Left lung (tissue), 14 donors: ENCODE measurements at places on chromosomes 11 and 22.
A peak's percentile ranks its signal among the peaks of the same experiment; 100 is the strongest.

GRCh38 chr11:116981266-116981885 is 116.9 kb downstream of the SIK3 start:
- no peaks in the 10 kb centered on the region for H3K36me3 ChIP-seq
- peaks cover 20% of the 10 kb centered on the region for H3K4me1 ChIP-seq
- no peak overlapping the region for H3K4me3 ChIP-seq

DNA sequence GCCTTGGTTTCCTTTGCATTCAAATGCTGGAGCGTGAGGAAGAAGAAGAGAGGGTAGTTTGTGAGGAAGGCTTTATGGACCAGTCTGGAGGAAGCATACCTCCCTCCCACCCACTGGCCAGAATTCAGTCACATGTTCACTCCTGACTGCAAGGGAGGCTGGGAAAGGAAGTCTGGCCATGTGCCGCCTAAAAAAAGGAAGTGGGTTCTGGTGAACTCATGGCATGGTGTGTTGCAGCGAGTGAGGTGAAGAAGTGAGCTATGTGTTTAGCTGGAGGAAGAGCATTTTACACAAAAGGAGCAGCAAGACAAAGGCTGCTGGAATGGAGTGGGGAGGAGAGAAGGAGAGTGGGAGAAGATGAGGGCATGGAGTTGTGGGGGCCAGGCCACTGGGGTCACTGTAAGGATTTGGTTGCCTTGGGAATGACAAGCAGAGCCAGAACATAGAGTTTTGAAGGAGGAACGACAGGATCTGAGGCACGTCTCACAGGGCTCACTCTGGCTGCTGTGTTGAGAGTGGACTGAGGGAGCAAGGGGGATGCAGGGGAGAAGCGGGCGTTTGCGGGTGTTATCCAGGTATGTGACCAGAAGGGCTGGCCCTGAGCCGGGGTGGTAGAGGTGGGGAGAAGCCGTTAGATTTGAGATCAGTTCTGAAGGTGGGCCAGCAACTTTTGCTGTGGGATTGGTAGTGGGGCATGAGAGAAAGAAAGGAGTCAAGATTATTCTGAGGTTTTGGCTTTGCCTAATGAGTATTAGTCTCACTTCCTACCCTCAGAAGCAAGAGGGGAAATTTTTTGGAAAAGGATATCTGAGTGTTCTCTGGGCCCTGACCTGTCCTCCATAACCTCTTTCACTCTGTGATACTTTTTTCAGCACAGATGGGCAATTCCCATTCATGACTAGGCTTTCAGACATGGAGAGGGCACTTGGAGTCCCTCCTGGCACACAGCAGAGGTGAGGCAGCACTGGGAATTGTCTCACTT is 26.4 kb downstream of the BMAL1 start:
- DNase-seq, result no peak
- peaks cover 3% of the 10 kb centered on the region for H3K4me1 ChIP-seq
- H3K4me3 ChIP-seq, result no peak overlapping the region
- H3K27me3 ChIP-seq, result no peaks in the 10 kb centered on the region
- peak overlapping the region; percentile 41 for H3K27ac ChIP-seq

- no peaks in the 10 kb centered on the region for H3K4me1 ChIP-seq
- H3K4me3 ChIP-seq, result no peak overlapping the region
- DNase-seq, result no peak
- no peak overlapping the region for H3K27ac ChIP-seq
- no peaks in the 10 kb centered on the region for H3K36me3 ChIP-seq
Measured at GRCh38 chr11:34575261-34575660, 45.6 kb upstream of the EHF start.

GRCh38 chr11:18798799-18799469 is 7.3 kb upstream of the PTPN5 start:
- DNase-seq, result no peak
- H3K27ac ChIP-seq, result no peak overlapping the region
- no peaks in the 10 kb centered on the region for H3K4me1 ChIP-seq
- H3K27me3 ChIP-seq, result no peaks in the 10 kb centered on the region

GRCh38 chr11:129315781-129316579 is 59.7 kb upstream of the BARX2 start:
- no peaks in the 10 kb centered on the region for H3K27me3 ChIP-seq
- no peaks in the 10 kb centered on the region for H3K36me3 ChIP-seq
- peaks cover 13% of the 10 kb centered on the region for H3K4me1 ChIP-seq
- peak overlapping the region; percentile 11 for H3K27ac ChIP-seq

DNA sequence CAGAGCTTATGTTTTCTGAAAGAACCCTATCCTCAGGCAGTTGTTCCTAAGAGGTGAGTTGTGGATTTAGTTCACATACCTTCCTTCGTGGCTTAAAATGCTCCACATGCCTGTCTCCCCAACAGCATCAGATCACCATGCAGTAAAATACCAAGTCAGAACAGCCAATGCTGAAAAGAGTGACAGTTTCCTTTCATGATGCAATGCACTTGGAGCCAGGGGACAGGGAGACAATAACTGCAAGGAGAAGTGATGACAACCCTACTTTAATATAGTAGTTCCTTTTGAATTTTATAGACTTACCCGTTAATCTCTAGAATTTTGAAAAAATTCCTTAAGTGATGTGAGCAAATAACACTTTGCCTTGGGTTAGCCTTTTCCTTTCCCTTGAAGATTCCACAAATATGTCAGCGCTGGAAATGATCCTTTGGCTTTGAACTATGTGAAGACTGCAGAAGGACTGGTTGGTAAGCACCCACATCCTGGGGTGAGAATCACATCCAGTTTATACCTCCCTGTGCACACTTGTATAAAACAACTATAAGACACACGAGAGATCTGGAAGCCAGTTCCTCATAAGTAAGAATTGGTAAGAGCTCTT is 71.2 kb downstream of the PIWIL4 start:
- H3K27ac ChIP-seq, result peak overlapping the region; percentile 76
- no peaks in the 10 kb centered on the region for H3K27me3 ChIP-seq
- H3K4me1 ChIP-seq, result peaks cover 12% of the 10 kb centered on the region
- H3K36me3 ChIP-seq, result no peaks in the 10 kb centered on the region
- DNase-seq, result no peak

DNA sequence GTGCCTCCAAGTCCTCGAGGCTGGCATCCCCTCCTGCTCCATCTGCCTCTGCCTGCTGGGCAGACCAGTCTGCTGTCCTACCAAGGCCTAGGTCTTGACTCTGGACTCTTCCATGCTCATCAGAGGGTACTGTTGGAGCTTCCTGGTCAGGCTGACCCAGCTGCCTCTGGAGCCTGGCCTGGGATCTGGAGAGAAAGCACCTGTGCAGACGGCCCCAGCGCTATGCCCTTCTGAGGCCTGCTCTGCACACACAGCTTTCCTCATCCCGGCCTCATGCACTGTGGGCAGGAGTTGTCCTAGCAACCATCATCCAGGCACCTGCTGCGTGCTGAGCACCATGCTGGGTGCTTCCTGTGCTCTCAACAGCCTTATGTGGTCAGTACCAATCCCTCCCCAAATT is 70.8 kb downstream of the CDKN1C start:
- no peak overlapping the region for H3K4me3 ChIP-seq
- H3K36me3 ChIP-seq, result no peaks in the 10 kb centered on the region
- peak; percentile 34 for DNase-seq
- no peaks in the 10 kb centered on the region for H3K27me3 ChIP-seq
- H3K4me1 ChIP-seq, result peaks cover 21% of the 10 kb centered on the region

GRCh38 chr11:115379528-115379927 is 124.7 kb downstream of the CADM1 start:
- H3K4me3 ChIP-seq, result no peak overlapping the region
- no peaks in the 10 kb centered on the region for H3K36me3 ChIP-seq
- H3K4me1 ChIP-seq, result no peaks in the 10 kb centered on the region
- DNase-seq, result no peak

DNA sequence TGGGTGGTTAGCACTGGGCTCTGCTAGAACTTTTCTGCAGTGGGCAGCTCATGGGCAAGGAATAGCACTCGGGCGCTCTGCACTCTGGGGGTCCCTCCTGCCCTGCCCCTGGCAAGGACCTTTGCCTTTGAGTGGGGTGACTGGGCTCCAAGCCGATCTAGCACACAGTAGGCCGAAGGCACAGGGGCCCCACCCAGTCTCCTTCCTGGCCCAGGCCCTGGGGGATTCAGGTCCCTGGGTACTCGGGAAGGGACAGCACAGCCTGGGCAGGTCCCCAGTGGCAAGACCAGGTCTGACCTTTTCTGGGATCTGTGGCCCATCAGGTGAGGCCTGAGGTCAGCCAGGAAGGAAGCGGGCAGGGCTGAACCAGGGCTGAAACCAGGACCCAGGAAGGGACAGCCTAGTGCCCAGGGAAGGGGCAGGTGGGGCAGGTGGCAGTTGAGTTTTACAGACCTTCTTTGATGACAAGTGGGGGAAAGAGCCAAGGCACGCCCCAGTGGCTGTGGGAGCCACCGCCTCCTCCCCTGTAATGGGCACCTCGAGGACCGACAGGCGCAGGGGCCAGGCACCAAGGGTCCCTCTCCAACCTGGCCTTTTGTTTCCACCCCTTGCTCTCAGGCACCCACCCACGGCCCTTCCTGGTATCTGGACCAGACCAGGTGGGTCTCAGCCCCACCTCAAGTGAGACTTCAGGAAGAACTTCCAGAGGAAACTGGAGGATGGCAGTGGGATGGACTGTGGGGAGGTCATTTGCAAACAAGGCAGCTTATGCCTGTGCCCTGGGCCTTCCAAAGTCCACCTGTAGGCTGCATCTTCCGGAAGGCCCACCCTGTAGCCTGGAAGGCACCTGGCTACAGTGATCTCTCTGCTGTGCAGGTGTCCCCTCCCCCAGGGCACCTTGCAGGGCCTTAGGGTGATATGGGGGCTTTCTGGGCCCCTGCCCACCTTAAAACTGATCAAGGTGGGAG is 883 bp upstream of the AIFM3 start:
- no peaks in the 10 kb centered on the region for H3K4me1 ChIP-seq
- H3K27ac ChIP-seq, result no peak overlapping the region
- H3K36me3 ChIP-seq, result no peaks in the 10 kb centered on the region
- H3K27me3 ChIP-seq, result peaks cover 5% of the 10 kb centered on the region

DNA sequence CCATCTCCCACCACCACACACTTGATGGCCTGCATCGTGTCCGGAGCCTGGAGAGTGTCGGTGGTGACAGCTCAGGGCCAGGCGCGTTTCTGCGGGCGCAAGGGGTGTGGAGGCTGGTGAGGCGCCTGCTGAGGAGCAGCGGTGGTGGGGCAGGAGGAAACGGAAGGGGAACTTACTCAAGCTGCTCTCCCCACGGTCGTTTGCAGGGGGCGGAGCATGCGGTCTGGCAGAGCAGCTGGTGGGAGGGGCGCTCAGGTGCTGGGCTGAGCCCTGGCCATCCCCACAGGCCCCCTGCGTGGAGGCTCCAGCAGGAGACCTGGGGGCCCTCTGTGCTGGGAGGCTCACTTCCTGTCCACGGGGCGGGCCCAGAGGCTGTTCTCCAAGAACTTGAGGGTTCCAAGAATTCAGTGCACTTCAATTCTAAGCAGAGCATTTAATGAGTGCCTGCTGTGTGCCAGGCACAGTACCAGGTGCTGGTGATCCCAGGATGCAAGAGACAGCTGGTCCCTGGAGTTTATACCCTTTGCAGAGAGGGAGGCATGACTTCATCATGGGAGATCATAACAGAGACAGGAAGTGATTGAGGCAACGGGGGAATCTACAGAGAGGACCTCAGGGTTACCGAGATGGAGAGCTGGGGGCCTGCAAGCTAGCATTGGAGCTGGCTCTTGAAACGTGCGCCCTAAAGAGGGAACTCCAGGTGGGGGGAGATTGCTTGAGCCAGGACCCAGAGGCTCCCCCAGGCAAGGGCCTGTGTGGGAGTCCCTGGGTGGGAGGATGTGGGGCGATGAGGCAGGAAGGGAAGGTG is at the start of gene RAC2:
Gene RAC2 (minus strand): TSS at position 156 of the 808 bp plus-strand sequence. CDS start 121 bp downstream, at position 35.
- DNase-seq, result peak; percentile 90
- peaks cover 64% of the 10 kb centered on the region for H3K27me3 ChIP-seq
- no peaks in the 10 kb centered on the region for H3K36me3 ChIP-seq
- no peaks in the 10 kb centered on the region for H3K4me1 ChIP-seq
- peak within 1 kb of the TSS; percentile 70 for H3K27ac ChIP-seq

GRCh38 chr11:115848611-115849010 is 344.4 kb upstream of the CADM1 start:
- H3K27ac ChIP-seq, result no peak overlapping the region
- no peaks in the 10 kb centered on the region for H3K4me1 ChIP-seq
- no peaks in the 10 kb centered on the region for H3K27me3 ChIP-seq
- DNase-seq, result no peak
- no peaks in the 10 kb centered on the region for H3K36me3 ChIP-seq
- no peak overlapping the region for H3K4me3 ChIP-seq

GRCh38 chr11:129974237-129974636 is 28.4 kb downstream of the PRDM10 start:
- no peaks in the 10 kb centered on the region for H3K27me3 ChIP-seq
- peak overlapping the region; percentile 8 for H3K27ac ChIP-seq
- DNase-seq, result no peak
- H3K4me3 ChIP-seq, result no peak overlapping the region

DNA sequence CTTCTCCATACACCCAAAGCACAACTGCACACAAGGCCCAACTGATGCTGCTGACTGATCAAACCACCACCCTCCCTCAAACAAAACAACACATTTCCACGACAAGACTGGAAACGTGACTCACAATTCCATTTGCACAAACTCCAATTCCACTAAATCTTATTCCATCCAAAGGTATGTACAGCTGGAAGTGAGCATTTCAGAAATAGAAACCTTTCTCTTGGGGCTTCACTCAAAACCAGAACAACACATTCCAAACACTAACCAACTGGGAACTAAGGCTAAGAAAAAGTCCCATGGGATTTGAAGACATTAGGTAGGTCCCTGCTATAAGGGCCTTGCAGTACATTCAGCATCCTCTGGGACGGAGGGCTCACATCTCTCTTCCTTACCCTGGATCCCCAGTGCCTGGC is 19.6 kb downstream of the MORC2 start:
- no peak overlapping the region for H3K4me3 ChIP-seq
- no peak overlapping the region for H3K27ac ChIP-seq
- H3K27me3 ChIP-seq, result no peaks in the 10 kb centered on the region
- DNase-seq, result no peak
- H3K4me1 ChIP-seq, result peaks cover 9% of the 10 kb centered on the region

DNA sequence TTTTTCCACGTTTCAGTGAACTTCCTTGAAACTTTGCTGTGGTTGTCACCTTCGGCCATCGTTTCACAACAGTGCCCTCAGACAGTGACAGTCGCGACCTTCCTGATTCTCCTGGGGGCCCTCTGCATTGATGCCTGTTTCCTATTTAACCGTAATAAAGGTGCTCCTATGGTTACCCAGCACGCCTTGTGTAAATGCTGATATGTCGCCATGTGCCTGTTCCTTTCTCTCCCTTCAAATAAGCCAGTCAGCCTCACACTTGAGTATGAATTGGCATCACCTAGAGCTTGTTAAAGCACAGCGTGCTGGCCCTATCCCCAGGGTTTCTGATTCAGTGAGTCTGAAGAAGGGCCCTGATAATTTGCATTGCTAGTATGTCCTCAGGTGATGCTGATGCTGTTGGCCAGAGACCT is 104.8 kb downstream of the MICAL2 start:
- H3K4me1 ChIP-seq, result peaks cover 18% of the 10 kb centered on the region
- peak overlapping the region; percentile 62 for H3K27ac ChIP-seq
- peaks cover 76% of the 10 kb centered on the region for H3K36me3 ChIP-seq
- DNase-seq, result no peak
- no peaks in the 10 kb centered on the region for H3K27me3 ChIP-seq
- no peak overlapping the region for H3K4me3 ChIP-seq
